ENCODE measurements at places on chromosomes 6 and 20.

DNA sequence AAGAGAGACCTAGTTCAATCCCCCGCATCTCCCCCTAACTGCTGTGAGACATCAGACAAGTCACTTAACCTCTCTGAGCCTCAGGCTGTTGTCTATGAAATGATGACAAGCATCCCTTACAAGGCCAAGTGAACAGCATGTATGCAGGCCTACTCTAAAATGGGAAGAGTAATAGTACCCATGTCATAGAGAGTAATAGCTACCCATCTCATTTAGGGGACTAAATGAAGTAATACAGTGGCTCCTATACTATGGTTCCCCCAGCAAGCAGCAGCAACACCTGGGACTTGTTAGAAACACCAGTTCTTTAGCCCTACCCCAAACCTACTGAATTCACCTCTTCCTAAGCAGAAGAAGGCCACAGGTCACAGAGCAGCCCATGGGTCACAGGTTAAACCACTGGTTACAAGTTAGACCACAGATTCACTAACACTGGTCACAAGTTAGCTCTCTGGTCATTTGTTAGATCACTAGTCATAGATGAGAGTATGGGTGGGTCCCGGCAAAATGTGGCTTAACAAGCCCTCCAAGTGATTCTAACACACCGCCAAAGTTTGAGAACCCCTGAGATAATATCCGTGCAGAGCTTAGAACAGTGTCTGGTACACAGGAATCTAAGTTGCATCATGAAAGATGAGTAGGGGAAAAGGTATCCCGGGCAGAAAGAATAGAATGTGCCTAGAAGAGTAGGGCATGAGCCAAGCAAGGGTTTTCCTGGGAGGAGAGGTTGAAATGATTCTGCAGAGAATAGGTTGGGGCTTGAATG, 1.4 kb downstream of the DEFB124 start:
- DNase-seq, result no peak

GRCh38 chr6:129273161-129273560, 390.2 kb downstream of the LAMA2 start:
- DNase-seq, result no peak

GRCh38 chr20:61192337-61192950, 59.6 kb upstream of the CDH4 start:
- DNase-seq, result no peak

DNA sequence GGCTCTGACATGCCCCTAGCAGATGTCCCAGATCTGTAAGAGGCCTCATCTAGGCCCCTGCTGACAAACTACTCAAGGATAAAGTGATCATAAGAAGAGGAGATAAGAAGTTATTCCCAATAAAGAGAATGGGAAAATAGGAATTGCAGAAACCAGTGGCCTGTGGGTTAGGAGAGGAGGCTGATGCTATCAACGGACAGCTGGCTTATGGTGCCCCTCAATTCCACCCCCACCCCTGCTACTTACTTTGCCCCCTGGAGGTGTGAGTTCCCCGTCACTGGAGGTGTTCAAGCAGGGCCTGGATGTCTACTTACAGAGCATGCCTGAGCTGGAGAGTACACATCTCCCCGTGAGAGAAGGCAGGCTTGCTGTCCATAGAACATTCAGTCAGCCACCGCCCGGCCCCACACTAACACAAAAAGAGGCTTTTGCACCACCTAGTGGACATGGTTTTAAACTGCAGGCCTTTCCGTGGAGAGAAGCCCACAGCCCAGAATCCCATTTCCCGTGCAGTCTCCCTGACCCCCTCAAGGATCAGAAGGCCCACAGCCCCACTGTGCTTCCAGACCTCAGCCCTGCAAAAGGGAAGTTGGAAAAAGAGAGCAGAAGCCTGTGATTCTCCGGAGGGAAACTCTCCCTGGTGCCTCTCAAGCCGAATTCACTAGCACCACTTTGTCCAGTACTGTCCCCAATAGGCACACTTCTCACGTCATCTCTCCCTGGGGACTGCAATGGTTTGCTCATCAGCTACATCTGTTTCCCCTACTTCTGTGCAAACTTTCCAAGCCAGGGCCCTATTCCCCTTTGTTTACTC, 23.8 kb upstream of the BNIP5 start:
- DNase-seq, result no peak

GRCh38 chr20:11018668-11019170, 344.9 kb upstream of the JAG1 start:
- no peak for DNase-seq

DNA sequence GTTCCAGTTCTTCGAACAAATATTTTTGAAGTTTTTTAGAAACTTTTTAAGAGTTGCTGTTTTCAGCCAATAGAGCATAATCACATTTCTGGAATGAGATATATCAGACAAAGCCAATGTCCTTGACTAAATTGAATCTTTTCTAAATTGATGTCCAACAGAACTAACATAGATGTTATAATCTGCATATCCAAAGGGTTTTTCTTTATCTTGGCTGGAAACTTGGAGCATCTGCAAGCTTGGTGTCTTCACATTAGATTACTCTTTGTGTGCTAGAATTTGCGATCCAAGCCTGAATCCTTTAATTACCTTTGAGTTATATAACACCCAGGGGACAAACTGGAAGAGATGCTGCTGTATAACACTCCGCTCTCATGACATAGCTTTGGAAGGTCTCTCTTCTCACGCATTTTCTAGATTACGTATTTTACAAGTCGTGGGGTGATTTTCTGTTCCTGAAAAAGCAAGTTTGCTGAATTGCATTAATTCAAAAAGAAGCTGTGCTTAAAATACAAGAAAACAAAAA, 64.4 kb upstream of the FUCA2 start:
- no peak for DNase-seq

GRCh38 chr6:32167761-32168262, 3.4 kb downstream of the EGFL8 start:
- no peak for DNase-seq

GRCh38 chr20:1320902-1321653, 7.9 kb downstream of the SDCBP2 start:
- no peak for DNase-seq

DNA sequence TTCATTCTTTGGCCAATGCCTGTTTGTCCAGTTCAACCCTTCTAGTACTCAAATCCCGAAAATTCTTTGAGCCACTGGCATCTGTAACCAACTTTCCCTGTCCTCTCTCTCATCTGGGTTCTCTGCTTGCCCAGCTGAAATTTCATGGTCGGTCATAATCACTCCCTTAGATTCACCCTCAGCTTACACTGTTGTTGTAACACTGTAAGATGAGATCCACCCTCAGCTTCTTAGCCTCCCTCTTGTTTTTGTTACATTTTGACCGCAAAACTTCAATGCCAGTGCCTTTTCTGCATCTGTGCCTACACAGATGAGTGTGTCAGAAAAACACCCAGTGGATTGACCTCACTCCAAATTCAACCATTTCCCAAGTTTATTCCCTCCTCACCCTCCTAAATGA, 291.1 kb upstream of the AGPAT4 start:
- DNase-seq, result no peak

- no peak for DNase-seq
Observed at GRCh38 chr6:28337121-28337520, 1.2 kb upstream of the ZSCAN31 start.
